ENCODE measurements at places on chromosomes 4 and X. TPM values are rescaled to one million over a fixed set of nuclear protein-coding genes. Genes with fewer than 3 reads are reported as not detected.

ADH1A gene
- total RNA-seq, result not detected

DCK gene
- total RNA-seq, result 14.6 TPM

KIF4A gene
- total RNA-seq, result 18.2 TPM

SPANXD gene
- not detected for total RNA-seq

RPL9 gene
- total RNA-seq, result 3,684 TPM

UGT2B10 gene
- not detected for total RNA-seq

CPE gene
- total RNA-seq, result 0.29 TPM

XG gene
- total RNA-seq, result not detected

RHOXF1 gene
- total RNA-seq, result not detected

SHROOM4 gene
- 3.0 TPM for total RNA-seq

SPCS3 gene
- total RNA-seq, result 169 TPM

ITIH6 gene
- total RNA-seq, result not detected

DCAF8L2 gene
- 1.8 TPM for total RNA-seq

MAGED1 gene
- 115 TPM for total RNA-seq

TXK gene
- total RNA-seq, result 0.13 TPM

CT55 gene
- 7.1 TPM for total RNA-seq

PALLD gene
- total RNA-seq, result 20.9 TPM

DNA sequence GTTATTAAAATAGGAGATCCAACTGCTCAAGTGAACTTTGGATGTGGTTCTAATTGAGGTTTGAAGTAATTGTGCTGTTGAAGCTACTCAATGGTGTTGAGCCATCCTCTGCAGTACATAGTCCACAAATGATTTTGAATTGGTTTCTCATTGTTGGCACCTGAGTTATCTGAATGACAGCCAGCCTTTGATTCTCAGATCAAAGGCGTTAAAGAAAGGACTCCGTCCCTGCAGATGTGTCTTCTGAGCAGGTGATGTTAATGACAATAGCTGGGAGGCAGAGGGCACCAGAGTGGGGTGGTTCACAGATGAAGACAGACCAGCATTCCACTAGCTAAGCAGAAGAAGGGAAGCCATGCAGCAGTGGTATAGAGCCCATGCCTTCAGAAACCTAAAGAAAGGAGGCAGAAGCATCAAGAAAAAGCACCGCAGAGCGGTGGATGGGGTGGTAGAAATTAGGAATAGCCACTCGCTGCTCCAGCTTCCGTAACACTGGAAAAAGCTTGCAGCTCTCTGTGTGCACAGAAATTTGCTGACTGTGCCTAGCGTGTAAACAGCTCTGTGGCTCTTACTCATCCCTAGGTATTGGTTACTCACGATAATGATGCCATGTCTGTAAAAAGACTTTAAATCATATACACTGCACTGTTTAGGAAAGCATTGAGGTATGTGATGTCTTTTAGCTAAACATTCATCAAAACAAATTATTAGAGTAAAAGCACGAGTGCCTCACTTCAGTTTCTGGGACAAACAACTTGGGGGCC is 79.2 kb upstream of the CLCN4 start:
- DNase-seq, result no peak

GRCh38 chr4:41432881-41433280 is 105.1 kb upstream of the LIMCH1 start:
- DNase-seq, result peak; percentile 52

DNA sequence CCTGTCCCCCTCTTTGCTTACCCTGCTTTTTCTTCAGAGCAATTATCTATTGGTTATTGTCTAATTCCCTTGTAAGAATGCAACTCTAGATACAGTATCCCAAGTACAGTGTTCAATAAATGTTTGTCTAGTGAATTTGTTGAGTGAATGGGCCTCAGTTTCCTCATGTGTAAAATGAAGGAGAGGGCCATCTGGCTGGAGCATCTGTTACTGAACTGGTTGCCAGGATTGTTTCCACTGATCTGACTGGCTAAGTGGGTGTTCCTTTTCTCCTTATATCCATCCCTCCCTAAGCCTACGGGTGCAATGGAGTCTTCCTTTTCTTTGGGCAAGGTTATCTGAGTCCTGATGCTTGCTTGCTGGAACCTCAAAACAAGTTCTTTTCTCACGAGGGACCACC is 185.2 kb upstream of the RPS6KA3 start:
- no peak for DNase-seq

DNA sequence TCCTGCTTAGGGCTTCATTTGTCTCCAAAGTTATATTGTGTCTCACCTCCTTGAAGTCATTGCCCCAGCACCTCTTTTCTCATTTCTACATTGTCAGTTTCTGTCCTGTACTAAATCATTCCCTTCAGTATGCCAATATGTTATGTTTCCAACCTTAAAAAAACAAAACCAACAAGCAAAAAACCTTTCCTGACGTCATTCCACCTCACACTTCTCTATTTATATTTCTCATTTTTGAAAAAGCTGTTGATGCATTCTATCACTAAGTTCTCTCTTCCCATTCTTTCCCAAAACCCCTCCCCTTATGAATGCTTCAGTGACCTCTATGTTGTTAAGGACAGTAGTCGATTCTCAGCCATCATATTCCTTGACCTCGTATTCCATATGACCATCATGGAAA is 98.7 kb upstream of the ARHGAP24 start:
- DNase-seq, result no peak

DNA sequence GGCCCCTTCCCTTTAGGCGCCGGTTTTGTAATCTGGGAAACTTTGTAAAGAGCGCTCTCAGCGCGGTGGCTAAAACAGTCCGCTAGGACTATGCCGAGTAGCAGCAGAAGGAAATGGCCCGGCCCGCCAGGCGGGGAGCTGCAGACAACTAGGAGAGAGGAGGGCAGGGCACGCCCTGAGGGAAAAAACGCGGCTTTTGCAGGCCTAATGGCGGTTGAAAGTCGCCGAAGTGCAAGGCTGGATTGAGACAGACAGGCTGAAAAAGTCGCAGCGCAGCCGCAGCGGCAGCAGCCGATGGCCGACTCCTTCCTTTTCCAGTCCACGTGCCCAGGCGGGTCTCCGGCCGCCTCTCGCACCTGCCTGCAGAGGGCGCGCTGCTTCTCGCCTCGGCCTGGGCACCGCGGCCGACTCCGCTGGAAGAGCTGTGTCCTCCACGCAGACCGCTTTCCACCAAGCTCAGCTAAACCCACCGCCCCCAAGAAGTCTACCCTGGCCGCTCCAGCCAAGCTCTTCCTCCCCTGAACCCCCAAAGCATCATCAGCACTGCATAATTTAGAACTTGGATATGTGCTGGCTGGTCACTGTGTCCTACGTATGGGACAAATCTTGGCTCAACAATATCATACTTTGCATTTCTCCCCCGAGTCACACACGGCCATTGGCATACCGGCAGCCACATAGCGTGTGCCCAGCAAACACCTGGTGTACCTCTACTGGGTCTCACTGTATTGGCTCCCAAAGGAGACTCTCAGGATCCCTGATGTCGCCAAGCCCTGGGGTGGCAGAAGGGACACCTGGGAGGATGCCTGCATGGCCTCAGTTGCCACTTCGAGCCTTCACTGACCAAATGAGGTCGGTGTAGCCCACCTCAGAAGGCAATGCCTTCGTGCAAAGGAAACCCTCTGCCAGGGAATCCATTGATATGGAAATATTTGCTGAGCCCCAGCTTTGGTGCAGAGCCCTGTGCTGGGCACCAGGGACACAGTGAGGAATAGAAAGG is 14.5 kb downstream of the SLC25A5 start:
- DNase-seq, result peak; percentile 68

- peak; percentile 59 for DNase-seq
These were observed 9.8 kb downstream of the DCAF8L2 start for GRCh38 chrX:27599928-27600327.

- DNase-seq, result no peak
These were observed 343.8 kb downstream of the GBA3 start for GRCh38 chr4:23036503-23036902.

DNA sequence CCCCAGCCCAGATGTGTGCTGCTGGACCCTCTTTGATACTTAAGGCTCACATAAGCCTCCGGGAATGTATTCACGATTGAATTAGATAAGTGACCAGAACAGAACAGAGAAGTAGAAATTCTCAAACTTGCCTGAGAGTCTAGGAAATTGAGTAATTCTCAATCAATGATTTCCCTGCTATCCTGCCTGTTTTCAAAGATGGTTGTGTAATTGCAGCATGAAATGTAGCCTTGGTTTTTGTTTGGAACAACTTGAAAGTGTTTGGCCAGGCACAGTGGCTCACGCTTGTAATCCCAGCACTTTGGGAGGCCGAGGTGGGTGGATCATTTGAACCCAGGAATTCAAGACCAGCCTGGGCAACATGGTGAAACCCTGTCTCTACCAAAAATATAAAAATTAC is 41.2 kb downstream of the TNIP2 start:
- DNase-seq, result no peak

DNA sequence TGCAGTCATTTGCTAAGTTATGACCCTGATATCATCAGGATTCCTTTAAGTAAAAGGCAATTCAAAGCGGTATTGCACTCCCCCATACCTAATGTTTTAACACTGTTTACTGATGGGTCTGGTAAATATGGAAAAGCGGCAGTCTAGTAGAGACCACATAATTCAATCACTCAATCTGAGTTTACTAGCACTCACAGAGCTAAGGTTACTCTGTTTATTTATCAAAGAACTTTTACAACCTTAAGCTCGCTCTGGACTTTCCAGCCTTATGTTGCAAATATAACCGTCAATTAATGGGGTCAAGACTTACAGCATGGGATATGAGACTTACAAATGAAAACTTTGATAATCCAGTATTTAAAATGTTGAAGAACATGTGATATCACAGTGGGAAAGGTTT is 124.5 kb upstream of the ZCCHC13 start:
- no peak for DNase-seq

DNA sequence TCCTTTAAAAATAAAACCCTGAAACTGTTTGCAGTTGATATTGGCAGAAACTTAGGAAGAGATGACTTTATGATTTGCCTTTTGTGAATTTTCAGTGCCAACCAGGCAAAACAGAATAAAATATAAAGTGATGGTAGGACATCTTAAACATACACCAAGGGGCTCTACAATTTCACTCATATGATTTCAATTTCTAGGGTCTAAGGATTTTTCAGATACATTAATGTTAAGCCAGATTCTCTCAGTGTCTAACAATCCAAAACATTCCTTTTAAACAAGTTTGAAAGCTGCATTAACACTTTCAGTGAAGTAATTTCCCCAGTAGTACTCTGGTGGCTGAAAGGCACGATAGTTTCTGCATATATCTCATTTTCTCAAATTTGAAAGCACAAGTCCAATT is 1262.0 kb upstream of the ADGRL3 start:
- DNase-seq, result no peak

DNA sequence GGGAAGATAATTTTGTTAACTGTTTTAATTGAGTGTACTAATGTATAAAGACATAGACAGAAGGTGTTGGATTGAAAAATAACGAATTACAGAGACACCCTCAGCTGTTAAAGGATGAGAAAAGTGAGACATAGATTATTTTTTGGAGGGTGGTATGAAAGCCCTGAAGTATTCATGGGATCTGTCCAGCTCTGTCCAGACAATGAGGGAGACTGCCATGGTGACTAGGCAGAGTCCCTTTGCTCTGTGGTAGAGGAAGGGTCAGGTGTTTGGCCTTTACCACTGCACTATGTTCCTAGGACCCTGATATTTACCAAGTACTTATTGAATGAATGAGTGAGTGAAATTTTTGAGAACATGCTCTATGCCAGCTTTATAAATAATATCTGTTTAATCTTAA is 11.4 kb downstream of the FGF2 start:
- no peak for DNase-seq

DNA sequence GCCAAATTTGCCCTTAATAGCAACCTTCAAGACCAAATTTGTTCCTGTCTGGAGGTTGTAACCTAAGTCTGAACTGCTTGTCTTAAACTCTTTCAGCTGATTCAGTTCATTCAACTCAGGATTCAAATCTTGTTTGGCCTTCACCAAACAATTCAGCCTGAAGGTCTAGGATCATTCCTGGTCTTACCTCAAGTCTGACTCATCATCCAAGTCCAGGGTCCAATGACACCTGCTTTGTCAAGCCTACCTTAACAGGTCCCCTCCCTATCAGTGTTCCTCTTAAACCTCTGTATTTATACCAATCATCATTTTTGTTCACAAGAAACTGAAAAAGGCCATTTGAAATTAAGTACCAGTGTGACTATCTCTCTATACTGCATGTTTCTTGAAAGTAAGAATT is 237.8 kb downstream of the PPP1R2C start:
- DNase-seq, result no peak

DNA sequence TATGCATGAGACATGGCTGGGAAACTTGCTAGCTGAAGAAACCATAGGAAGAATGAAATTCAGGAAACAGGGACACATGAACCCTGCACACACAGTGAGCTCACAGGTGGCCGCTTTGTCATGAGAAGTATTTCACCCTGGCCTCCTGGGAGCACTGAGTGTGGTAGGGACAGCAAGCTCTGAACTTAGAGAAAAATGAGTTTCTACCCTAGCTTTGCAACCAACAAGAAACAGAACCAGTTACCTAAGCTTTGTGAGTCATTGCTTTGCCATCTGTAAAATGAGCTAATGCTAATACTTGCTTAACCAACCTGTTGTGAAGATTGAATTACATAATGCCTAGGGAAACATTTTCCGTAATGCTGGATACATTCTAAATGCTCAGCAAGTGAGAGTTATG is 206.6 kb upstream of the HS3ST1 start:
- no peak for DNase-seq

- no peak for DNase-seq
These were observed 455.5 kb downstream of the STIM2 start for GRCh38 chr4:27316176-27316575.

- DNase-seq, result no peak
These were observed 319.6 kb downstream of the PTTG2 start for GRCh38 chr4:38279650-38280322.

GRCh38 chr4:88054901-88055300 is 47.5 kb downstream of the PKD2 start:
- DNase-seq, result peak; percentile 83

DNA sequence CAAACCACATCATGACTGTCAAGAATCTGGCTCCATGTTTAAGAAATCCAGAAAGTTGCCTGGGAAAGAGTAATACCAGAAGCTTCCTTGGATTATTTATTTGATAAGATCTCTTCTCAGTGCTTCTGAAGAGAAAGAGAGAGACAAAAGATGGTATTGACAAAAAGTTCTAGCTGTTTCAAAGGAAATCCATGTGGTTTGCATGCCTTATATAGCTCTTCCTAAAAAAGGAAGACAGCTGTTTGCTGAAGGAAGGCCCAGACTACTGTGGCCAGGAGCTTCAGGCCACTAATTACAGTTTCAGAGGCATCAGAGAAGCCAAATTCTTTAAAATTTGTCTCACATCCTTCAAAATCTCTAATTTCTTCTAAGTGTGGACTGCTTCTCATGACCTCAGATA is 565.2 kb upstream of the SLIT2 start:
- DNase-seq, result no peak

- DNase-seq, result no peak
These were observed 14.3 kb downstream of the SMARCAD1 start for GRCh38 chr4:94221916-94222315.

GRCh38 chr4:34181311-34181841 is 2062.9 kb downstream of the ARAP2 start:
- DNase-seq, result no peak

- no peak for DNase-seq
These were observed 133.3 kb upstream of the PRPS2 start for GRCh38 chrX:12657881-12658280.

All from SK-MEL-5 (cell line).